ENCODE measurements at places on chromosomes 4 and X. TPM values are rescaled to one million over a fixed set of nuclear protein-coding genes. Genes with fewer than 3 reads are reported as not detected.

UGT2A3 gene
- not detected for total RNA-seq

RTL9 gene
- 0.28 TPM for total RNA-seq

NPY2R gene
- 0.09 TPM for total RNA-seq

WNK3 gene
- 4.1 TPM for total RNA-seq

TMSB15C gene
- 4.0 TPM for total RNA-seq

CASK gene
- total RNA-seq, result 35.8 TPM

SHROOM4 gene
- total RNA-seq, result 8.0 TPM

GUCY1A1 gene
- 88.1 TPM for total RNA-seq

GUCY1B1 gene
- total RNA-seq, result 21.1 TPM

EXOC1L gene
- not detected for total RNA-seq

MAGEA11 gene
- total RNA-seq, result not detected

PDLIM5 gene
- total RNA-seq, result 594 TPM

RHOXF2B gene
- total RNA-seq, result not detected

MMRN1 gene
- 72.8 TPM for total RNA-seq

LONRF3 gene
- 3.1 TPM for total RNA-seq

CNOT6L gene
- total RNA-seq, result 40.0 TPM

MAGEB4 gene
- not detected for total RNA-seq

EMCN gene
- total RNA-seq, result 39.4 TPM

NAP1L5 gene
- total RNA-seq, result 15.0 TPM

CXorf65 gene
- not detected for total RNA-seq

ARHGEF6 gene
- 17.7 TPM for total RNA-seq

All from posterior vena cava (tissue), 2 donors.